ENCODE measurements at places on chromosomes 4 and X.

DNA sequence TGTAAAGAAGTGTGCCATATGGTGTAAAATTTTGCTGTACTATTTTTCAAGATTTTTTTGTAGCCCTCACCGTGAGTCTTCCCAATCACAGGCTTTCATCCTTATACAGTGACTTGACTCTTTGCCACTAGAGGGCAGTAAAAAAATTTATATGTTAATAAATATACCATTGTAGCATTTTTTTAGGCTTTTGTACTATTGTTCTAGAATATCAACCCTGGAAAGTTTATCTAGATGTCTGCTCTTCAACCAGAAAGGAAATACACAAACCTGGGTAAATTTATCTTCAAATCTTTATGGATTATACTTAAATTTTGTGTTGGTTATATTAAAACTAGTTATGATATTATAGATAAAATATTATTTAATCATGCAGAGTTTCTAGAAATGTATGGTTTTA lies 235.3 kb downstream of the TENM3 start:
- DNase-seq = peak; percentile 80

DNA sequence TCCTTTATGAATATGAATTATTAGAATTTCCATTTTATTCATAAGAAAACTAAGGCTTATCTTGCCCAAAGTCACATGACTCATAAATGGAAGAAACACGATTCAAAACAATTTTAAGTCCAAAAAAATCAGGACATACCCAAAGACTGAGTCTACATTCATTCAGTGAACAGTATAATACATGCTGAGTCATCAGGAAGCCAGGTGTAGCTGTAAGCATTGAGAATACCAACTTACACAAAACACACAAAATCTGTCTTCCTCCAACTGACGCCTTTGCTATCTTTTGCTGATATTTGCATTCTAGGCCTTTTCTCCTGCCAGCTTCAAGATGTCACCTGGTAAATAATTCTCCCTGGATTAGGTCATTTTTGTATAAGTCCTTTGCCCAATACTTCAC lies 520.1 kb upstream of the GALNT7 start:
- DNase-seq = no peak

DNA sequence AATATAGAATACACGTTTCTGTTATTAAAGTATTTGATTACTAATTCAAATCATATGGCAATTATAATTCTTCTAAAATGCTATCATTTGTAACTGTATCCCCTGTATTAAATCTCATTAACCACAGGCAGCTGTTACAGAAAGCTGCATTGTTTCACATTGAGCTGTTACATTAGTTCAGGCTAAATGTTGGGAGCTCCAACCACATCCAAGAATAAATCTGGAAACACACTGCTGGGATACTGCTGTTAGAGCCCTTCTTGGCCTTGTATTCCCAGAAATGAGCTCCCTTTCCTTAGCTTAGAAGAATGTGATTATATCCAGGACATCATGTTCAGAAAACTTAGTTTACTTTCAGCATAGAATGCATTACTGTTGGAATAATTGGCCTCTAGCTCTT lies 48.2 kb downstream of the GUCY1B1 start:
- no peak for DNase-seq

GRCh38 chrX:113391875-113392274 lies 551.2 kb upstream of the AMOT start:
- DNase-seq = no peak

DNA sequence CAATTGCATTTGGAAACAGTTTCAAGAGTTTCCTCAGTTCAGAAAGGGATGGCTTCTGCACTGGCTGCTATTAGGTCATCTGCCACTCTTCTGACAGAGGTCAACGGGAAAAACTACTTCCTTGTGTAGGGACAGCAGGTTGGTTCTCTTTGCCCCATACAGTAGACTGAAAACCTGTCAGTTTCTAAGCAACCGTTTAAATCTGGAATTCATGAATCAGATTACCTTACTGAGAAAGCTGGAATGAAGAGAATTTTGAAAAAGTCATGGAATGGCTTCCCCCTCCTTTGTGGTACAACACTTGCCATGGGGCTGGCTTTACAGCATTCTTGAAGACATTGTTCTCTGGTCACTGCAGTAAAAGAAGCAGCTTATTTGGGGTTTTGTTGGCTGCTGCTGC lies 240.3 kb downstream of the IL1RAPL2 start:
- DNase-seq = no peak

DNA sequence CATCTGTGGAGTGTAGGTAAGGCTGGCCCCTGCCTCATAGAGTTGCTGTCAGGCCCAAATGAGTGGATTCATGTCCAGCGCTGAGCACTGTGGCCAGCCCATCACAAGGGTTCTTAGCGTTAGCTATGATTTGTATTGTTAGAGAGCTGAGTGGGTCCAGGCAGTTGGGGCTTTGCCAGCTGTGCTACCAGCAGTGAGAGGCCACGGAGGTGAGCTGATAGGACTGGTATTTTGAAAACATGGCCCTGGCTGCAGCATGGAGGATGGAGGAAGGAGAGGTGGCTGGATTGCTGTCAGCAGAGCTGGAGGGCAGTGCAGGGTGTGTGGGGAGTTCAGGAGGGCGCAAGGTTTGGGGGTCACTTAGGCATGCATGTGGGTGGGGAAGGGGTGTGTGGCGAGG lies 69.8 kb downstream of the PSAPL1 start:
- DNase-seq = no peak

- DNase-seq = no peak
Observed at GRCh38 chr4:13833171-13833804, 205.8 kb upstream of the BOD1L1 start.

All from SK-MEL-5 (cell line).